NCI-H1105 (cell line): ENCODE measurements at places on chromosomes 16 and 17.

- DNase-seq = no peak
Observed at GRCh38 chr16:6284731-6285130, 1047.9 kb upstream of the RBFOX1 start.

DNA sequence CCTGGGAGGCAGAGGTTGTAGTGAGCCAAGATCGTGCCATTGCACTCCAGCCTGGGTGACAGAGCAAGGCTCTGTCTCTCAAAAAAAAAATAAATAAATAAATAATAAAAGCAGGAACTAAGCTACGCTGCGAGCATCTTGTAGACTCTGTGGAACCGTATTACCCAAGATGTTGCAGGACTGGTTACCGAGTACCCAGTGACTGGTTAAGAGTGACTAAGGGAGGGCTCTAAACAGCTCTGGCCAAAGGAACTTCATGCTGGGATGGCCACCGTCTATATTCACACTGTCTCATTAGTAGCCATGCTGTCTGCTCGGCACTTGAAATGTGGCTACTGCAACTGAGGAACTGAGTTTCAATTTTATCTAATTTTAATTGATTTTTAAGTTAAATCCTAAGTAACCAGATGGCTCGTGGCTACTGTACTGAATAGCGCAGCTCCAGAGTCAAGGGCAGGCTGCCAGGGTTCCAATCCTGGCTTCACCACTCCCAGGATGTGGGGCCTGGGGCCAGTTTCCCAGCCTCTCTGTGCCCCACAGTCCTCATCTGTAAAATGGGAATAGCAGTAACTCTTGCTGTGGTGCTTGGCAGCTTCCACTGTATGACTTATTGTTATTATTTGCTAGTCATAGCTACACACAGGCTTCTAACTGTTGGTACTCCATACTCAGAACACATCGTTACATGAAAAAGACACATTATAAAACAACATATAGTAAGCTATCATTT, 3.0 kb downstream of the NTAN1 start:
- no peak for DNase-seq

DNA sequence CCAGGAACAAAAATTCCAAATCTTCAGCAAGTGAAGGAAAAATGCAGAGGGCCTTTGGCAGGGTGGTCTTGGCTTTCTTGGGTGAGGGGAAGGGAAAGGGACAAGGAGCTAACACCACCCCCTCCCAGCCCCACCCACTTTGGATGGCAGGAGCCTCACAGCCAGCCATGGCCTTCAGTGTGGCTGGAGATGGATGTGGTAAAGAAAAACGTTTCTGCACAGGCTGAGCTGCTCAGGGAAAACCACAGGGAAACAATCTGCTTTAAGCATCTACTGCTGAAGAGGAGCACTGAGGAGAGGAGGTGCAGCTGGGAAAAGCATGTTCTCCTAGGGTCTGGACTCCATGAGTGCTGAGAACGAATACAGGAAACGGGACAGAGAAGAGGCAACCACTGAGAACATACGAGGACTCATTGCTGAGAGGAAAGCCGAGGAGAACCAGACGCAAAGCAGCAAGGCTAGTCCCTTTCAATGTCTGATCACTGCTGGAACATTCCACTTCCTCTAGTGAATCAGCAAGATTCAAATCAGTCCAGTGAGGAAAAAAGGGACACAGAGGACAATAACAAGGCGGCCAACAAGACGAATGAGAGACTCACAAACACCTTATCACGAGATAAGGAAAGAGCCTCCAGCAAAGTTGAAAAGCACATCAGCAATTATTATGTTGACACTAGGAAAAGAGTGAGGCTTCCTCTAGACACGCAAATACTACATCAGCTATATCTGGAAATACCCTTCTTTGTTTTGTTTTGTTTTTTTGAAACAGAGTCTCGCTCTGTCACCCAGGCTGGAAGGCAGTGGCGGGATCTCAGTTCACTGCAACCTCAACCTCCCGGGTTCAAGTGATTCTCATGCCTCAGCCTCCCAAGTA, 41.7 kb downstream of the ZZEF1 start:
- no peak for DNase-seq

DNA sequence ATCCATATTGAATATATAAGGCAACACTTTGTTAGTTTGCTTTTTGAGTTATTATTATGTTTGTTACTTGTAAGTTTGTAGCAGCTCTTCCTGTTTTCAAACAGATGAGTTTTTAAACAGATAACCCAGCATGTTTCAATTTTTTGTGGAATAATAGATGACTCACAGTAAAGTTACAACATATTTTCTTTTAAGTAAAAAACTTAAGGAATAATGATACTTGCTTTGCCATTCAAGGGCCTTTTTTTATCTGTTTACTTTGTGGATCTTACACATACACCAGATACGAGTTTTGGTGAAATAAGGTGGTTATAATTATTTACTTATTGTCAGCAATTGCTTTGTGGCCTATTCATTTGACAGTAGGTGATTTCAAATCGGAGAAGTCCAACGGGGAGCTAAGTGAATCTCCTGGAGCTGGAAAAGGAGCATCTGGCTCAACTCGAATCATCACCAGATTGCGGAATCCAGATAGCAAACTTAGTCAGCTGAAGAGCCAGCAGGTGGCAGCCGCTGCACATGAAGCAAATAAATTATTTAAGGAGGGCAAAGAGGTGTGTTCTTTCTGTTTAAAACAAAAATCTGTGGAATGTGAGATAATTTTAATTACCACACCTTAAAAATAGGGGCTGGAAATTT, 66.3 kb downstream of the BPTF start:
- no peak for DNase-seq

- no peak for DNase-seq
Observed at GRCh38 chr16:57830890-57831484, 28.7 kb upstream of the KIFC3 start.

DNA sequence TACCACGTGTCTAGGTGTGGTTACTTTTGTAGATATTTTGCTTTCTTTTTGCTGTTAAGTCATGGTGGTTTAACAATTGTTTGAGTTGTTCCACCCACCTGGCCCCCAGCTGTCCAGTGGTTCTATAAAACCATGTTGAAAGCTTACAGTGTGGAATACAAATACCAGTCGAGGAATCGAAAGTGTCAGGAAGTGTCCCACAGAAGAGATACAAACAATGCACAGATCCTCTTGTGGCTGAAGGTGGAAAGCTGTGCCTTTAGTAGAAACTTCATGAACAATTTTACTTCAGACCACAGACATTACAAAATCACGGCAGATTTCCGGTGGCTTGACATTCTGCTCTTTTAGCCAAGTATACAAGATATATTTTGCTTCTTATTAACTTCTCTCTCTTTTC, 782.4 kb upstream of the SOX9 start:
- no peak for DNase-seq
